ENCODE measurements at places on chromosomes 12 and 14. TPM values are rescaled to one million over a fixed set of nuclear protein-coding genes. Genes with fewer than 3 reads are reported as not detected.

Gene RDH11
- 68.9 TPM for total RNA-seq

Gene ASCL1
- not detected for total RNA-seq

Gene MYF5
- not detected for total RNA-seq

Gene ARHGAP9
- not detected for total RNA-seq

Gene BDKRB2
- under 0.01 TPM for total RNA-seq

Gene EML5
- 0.09 TPM for total RNA-seq

Gene GPRC5D
- not detected for total RNA-seq

Gene ABCD2
- total RNA-seq, result not detected

Gene WSCD2
- total RNA-seq, result not detected

Gene WDHD1
- 3.5 TPM for total RNA-seq

Gene FAM186B
- total RNA-seq, result 0.11 TPM

Gene RASSF9
- total RNA-seq, result 6.1 TPM

Gene PTPRO
- total RNA-seq, result not detected

Data from dermis lymphatic vessel endothelial cell (primary cell).